ENCODE measurements at places on chromosomes 4 and X. TPM values are rescaled to one million over a fixed set of nuclear protein-coding genes. Genes with fewer than 3 reads are reported as not detected.

The SULT1E1 gene
- not detected for total RNA-seq

The C4orf50 gene
- 0.33 TPM for total RNA-seq

The CTAG1B gene
- total RNA-seq: not detected

The PDE6B gene
- total RNA-seq: 5.8 TPM

DNA sequence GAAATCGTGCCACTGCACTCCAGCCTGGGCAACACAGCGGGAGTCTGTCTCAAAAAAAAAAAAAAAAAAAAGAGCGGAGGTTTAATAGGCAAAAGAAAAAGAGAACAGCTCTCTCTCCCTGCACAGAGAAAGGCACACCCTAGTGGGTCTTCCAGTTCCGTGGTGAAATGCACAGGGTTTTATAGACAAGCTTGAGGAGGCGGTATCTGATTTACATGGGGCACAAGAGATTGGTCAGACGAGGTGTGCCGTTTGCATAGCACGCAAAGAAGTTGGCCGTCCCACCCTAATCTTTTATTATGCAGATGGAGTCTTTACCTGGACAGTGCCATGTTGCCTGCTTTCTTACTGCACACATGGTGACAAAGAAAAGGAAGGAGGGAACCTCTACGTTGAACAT, 33.5 kb upstream of the REST start:
- no peak for DNase-seq

DNA sequence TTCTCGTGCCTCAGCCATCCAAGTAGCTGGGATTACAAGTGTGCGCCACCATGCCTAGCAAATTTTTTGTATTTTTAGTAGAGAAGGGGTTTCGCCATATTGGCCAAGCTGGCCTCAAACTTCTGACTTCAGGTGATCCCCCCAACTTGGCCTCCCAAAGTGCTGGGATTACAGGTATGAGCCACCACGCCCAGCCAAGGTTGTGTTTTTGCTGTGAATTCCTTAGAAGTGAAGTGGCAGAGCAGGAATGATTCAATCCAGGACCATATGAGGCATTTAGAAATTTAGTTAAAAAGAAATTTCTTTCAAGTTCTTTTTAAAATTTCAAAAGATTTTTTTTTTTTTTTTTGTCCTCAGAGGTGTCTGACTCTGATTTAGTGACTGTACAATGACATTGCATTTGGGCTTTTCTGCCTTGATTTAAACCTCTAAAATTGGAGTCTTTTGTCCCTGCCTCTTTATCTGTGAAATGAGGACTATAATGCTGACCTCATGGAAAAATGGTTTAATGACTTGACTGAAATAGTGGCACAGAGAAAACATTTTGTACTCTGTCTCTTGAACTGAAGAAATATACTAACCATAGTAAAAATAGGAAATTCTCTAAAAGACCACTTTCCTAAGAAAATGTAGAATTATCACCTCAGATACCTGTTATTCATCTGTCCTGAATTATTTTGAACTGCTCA, 59.9 kb downstream of the CXCL13 start:
- DNase-seq: no peak

- no peak for DNase-seq
Observed at GRCh38 chr4:156053174-156053573, 99.5 kb upstream of the CTSO start.

- DNase-seq: no peak
Observed at GRCh38 chr4:32569861-32570260, 1849.7 kb downstream of the PCDH7 start.

DNA sequence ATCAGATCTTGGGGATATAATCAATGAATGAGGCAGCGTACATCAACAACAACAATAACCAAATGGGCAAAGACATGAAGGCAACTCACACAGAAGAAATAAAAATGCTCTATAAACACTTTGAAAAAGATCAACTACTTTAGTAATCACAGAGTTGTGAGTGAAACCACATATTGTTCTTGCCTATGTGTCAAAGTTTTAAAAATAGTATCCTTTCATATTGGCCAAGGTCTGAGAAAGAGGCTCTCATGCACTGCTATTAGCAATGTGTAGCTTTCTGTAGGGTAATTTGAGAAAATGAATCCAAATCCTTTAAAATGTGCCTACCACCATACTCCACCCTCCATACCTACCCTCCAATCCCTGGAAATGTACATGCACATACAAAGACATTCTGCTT, 25.0 kb downstream of the COQ2 start:
- DNase-seq: no peak

DNA sequence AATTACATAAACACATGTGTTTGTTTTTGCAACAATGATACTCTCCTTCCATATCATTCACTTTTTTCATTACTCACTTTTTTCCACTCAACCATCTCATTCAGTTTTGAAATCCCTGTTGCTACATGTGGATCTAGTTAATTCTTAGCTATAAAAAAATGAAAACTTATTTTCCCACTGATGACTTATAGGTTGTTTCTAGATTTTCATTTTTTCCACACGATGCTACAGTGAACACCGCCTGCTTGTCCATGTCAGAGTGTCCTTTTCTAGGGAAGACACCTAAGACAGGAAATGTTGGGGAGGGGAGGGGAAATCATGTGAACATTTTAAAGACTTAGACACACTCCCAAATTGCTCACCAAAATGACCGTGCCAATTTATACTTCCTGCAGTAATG, 70.2 kb downstream of the SUPT20HL2 start:
- DNase-seq: no peak

DNA sequence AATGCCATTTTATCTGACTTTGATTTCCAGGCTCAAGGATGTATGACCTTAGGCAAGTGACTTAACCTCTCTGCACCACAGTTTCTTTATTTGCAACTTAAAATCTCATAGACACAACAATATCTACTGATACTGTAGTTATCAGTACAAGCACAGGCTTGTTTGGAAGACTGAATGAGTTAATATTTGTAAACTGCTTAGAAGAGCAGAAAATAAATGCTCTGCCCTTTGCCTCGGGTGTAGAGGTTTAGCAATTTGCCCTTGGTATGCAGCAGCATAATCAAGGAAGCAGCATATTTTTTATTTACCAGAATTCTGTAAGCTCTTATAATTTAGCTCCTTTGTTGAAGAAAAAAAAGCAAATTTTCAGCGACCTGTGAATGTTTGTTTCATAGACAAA, 2.9 kb upstream of the CXCL1 start:
- no peak for DNase-seq

- no peak for DNase-seq
Observed at GRCh38 chr4:8251110-8251883, 18.3 kb upstream of the HTRA3 start.

DNA sequence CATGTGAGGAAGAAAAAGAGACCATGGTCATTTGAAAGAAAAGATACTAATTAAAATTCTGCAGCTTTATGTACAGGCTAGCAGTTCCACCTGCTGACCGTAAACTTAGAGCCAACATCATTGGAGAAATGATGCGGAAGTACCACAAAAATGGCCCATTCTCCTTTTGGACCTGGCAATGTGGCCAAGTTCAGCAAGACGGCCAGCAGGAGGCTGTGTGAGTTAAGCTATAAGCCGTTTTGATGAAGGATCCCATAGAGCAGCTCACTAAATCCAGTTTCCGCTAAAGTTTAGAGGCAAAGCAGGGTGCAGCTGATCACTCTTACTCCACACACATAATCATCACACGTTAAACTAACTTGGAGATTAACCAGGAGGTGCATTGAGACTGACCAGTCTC, 133.8 kb downstream of the LDB2 start:
- no peak for DNase-seq

All from esophagus muscularis mucosa (tissue), 4 donors.